Lower lobe of right lung (tissue), 2 donors: ENCODE measurements at places on chromosomes 4 and X.

GRCh38 chr4:34323549-34324320 is 1920.6 kb downstream of the ARAP2 start:
- H3K36me3 ChIP-seq = no peaks in the 10 kb centered on the region
- H3K27ac ChIP-seq = no peak overlapping the region
- no peaks in the 10 kb centered on the region for H3K27me3 ChIP-seq
- no peak for DNase-seq

GRCh38 chr4:14863418-14864364 is 138.6 kb upstream of the CPEB2 start:
- no peak overlapping the region for H3K4me3 ChIP-seq
- no peak for DNase-seq
- peaks cover 14% of the 10 kb centered on the region for H3K4me1 ChIP-seq
- H3K27me3 ChIP-seq = no peaks in the 10 kb centered on the region
- no peaks in the 10 kb centered on the region for H3K36me3 ChIP-seq

DNA sequence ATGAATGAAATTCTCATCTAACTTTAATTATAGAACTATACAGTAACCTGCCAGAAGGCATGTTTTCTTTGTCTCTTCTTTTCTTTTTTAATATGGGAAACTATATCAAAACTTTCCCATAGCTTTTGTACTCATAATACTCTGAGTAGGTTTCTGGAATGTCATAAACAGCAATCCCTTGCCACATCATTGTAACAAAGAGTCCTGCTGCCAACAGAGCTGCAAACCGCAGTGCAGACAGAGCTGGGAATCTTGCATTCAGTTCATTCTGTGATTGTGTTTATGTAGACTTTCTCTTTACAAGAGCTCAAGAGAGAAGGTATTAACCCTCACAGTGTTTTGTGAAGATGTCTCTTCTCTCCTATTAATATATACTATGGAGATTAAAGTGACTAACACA is 304.4 kb upstream of the SLIT2 start:
- H3K27me3 ChIP-seq = no peaks in the 10 kb centered on the region
- H3K27ac ChIP-seq = no peak overlapping the region
- H3K4me1 ChIP-seq = no peaks in the 10 kb centered on the region

DNA sequence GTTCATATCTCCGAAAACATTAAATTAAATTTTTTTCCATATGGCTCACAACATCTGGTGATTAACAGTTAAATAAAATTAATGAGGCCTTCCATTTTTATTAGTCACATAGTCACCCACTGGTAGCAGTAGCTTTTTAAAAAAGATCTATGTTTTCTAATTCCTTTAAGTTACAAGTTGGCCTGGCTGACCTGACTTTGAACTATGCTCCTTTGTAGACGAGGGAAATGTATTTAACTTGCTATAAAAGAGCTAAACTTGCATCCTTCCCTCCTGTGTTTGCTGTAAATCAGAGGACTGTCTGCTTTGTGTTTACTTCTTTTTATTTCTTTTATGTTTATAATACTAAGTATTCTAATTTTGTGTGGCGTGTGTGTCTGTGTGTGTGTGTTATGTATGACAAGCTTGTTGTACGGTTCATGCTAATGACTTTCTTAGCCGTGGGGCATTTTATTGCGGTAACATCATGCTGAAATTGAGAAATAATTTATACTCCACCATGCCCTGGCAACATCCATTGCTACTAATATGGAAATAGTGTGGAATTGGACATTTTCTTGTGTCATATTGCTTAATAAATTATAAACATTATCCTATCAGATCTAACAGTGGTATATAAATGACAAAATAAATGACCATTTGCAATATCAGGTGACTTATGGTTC is 241.7 kb downstream of the SNCA start:
- DNase-seq = no peak
- H3K36me3 ChIP-seq = no peaks in the 10 kb centered on the region
- no peak overlapping the region for H3K27ac ChIP-seq

DNA sequence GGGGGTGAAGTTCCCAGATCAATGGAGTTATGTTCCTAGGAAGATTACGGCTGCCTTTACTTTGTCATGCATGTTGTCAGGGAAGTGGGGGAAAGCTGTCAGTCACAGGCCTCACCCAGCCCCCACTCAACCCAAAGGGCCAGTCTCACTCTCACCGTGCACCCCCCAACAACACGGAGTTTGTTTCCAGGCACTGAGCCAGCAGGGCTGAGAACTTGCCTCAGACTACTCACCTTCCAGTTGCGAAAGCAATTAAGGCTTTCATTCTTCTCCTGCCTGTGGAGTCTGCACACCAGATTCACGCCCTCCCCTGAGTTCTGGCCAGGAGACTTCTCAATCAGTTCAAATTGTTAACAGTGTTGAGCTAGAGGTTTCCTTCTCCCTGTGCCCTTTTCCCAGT is 114.3 kb downstream of the SH3BGRL start:
- H3K36me3 ChIP-seq = no peaks in the 10 kb centered on the region
- no peaks in the 10 kb centered on the region for H3K4me1 ChIP-seq
- no peaks in the 10 kb centered on the region for H3K27me3 ChIP-seq

GRCh38 chr4:52617336-52618020 is 41.6 kb downstream of the USP46 start:
- H3K4me1 ChIP-seq = no peaks in the 10 kb centered on the region
- no peak overlapping the region for H3K27ac ChIP-seq
- no peaks in the 10 kb centered on the region for H3K27me3 ChIP-seq
- no peak for DNase-seq
- H3K4me3 ChIP-seq = no peak overlapping the region

- H3K27me3 ChIP-seq = no peaks in the 10 kb centered on the region
- H3K4me1 ChIP-seq = no peaks in the 10 kb centered on the region
- H3K27ac ChIP-seq = no peak overlapping the region
- DNase-seq = peak; percentile 72
- no peak overlapping the region for H3K4me3 ChIP-seq
- no peaks in the 10 kb centered on the region for H3K36me3 ChIP-seq
Measured at GRCh38 chrX:39705290-39705689, 392.5 kb downstream of the BCOR start.

- no peak for DNase-seq
- no peak overlapping the region for H3K27ac ChIP-seq
- no peaks in the 10 kb centered on the region for H3K36me3 ChIP-seq
- no peak overlapping the region for H3K4me3 ChIP-seq
Measured at GRCh38 chrX:11296051-11296450, 2.8 kb downstream of the AMELX start.

DNA sequence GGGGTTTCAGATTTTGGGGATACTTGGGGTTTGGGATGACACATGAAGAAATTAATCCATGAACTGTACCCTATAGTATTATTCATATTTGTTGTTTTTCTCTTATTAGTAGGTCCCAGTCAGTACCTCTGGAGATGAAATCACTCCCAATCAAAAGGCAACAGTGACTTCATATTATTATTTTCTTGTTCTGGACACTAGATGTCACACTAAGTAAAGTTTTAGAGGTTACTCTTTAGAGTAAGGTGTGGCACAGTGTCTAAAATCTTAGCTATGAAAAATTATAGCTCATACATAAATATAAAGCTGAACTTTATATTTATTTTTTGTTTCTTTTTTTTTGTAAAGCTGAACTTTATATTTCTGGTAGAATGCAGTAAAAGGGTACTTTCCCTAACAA is 35.1 kb downstream of the FAM114A1 start:
- no peak overlapping the region for H3K4me3 ChIP-seq
- peaks cover 48% of the 10 kb centered on the region for H3K36me3 ChIP-seq
- no peak overlapping the region for H3K27ac ChIP-seq
- H3K4me1 ChIP-seq = no peaks in the 10 kb centered on the region

DNA sequence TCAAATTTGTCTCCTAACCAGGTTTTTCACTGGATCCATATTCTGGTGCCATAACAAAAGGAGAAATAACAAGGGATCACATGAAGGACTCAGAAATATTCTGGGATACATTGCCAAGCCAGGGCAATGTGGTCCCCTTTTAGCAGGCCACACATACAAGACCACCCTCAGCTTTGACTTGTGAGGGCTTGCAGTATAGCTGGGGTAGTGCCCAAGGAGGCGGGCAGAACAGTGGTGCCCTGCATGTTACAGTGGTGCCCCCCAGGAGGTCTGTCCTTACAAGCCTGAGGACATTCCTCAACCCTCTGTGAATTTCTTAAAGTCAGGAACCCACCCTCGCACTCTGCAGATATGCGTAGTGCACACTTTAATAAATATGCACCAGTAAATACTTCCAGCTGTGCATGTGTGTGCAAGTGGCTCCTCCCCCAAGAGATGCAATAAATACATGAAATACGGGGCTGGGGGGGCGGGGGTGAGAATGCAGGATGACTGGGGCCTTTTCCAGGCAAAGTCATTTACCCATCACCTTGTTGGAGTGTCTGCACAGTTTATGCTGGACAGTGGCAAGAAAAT is 34.4 kb upstream of the TBL1X start:
- H3K36me3 ChIP-seq = no peaks in the 10 kb centered on the region
- H3K27me3 ChIP-seq = no peaks in the 10 kb centered on the region
- H3K27ac ChIP-seq = no peak overlapping the region
- DNase-seq = no peak
- H3K4me1 ChIP-seq = no peaks in the 10 kb centered on the region
- H3K4me3 ChIP-seq = no peak overlapping the region

- no peaks in the 10 kb centered on the region for H3K27me3 ChIP-seq
- DNase-seq = no peak
- H3K4me1 ChIP-seq = no peaks in the 10 kb centered on the region
- H3K27ac ChIP-seq = no peak overlapping the region
Measured at GRCh38 chr4:80529026-80529425, 193.5 kb downstream of the CFAP299 start.

DNA sequence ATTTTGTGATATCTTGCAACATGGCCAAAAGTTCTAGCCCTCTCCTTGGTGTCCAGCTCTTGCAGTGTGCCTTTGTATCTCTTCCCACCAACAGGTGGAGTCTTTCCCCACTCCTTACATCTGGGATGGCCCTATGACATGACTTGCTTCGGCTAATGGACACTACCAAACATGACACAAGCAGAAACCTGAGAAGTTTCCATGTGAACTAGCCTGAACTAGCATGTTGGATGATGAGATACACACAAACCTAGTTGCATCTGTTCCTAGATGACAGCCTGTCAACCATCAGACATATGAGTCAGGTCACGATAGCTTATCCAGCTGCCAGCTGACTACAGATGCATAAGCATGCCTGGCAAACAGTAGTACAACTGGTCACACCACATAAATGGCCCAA is 207.5 kb upstream of the FTHL17 start:
- H3K4me1 ChIP-seq = no peaks in the 10 kb centered on the region
- H3K36me3 ChIP-seq = no peaks in the 10 kb centered on the region
- no peak overlapping the region for H3K27ac ChIP-seq
- H3K4me3 ChIP-seq = no peak overlapping the region

DNA sequence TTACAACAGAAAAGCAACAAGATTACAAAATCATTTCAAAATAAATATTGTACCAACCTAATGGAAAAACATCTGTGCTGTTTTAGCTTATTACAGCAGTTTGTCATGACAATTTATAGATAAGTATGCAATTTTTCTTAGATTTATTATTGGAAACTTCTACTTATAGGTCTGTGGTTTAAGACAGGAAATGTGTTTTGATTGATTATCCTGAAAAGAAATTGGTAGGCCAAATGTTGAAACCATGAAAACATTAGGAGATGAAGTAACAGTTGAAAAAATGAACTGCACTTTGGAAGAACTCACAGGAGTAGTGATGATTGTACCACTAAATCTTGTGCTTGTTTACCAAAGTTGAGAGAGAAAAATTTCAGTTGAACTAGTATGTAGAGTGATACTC is 162.2 kb upstream of the GIMD1 start:
- H3K4me1 ChIP-seq = no peaks in the 10 kb centered on the region
- no peak for DNase-seq
- H3K27me3 ChIP-seq = no peaks in the 10 kb centered on the region
- H3K4me3 ChIP-seq = no peak overlapping the region
- H3K36me3 ChIP-seq = no peaks in the 10 kb centered on the region

GRCh38 chr4:182969651-182970279 is 52.6 kb upstream of the DCTD start:
- no peaks in the 10 kb centered on the region for H3K4me1 ChIP-seq
- H3K27ac ChIP-seq = no peak overlapping the region
- peaks cover 3% of the 10 kb centered on the region for H3K27me3 ChIP-seq
- H3K36me3 ChIP-seq = no peaks in the 10 kb centered on the region

GRCh38 chrX:13697455-13697854 is 8.5 kb downstream of the RAB9A start:
- H3K27me3 ChIP-seq = no peaks in the 10 kb centered on the region
- peaks cover 48% of the 10 kb centered on the region for H3K4me1 ChIP-seq
- H3K4me3 ChIP-seq = no peak overlapping the region
- DNase-seq = no peak

DNA sequence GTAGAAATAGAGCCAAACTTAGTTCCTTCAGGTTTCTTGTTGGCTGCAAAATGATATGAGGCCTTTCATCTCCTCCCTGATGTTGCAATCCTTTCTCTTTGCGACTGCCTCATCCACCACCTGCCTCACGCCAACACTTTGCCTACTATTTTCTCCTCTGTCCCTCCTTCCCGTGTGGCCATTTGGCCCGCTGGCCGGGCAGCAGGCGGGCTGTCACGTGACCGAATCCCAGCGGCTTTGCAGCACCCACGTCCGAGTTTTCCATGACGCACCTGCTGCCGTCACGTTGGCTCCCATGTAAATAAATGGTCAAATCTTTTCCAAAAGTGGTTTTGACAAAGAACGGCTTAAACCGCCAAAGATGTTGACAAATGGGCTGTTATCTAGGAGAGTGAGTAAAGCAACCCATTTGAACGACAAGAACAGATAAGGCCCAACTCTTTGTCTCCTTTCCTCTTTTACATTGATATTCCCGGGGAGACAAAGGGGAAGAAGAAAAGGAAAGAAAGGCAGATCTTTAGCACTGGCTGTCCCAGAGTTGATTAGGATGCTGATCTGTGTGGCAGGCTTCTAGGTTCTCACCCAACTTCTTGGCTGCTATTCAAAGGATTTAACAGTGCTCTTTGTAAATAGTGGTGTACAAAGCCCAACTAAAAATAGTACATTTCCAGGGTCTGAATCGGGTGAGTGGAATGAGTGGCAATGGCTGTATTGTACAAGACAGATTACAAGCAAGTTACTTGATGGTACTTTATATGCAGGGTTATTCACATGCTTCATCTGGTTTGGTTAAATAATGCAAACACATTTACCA is 174.2 kb upstream of the JADE1 start:
- H3K4me1 ChIP-seq = no peaks in the 10 kb centered on the region
- H3K27me3 ChIP-seq = no peaks in the 10 kb centered on the region
- peak; percentile 85 for DNase-seq

DNA sequence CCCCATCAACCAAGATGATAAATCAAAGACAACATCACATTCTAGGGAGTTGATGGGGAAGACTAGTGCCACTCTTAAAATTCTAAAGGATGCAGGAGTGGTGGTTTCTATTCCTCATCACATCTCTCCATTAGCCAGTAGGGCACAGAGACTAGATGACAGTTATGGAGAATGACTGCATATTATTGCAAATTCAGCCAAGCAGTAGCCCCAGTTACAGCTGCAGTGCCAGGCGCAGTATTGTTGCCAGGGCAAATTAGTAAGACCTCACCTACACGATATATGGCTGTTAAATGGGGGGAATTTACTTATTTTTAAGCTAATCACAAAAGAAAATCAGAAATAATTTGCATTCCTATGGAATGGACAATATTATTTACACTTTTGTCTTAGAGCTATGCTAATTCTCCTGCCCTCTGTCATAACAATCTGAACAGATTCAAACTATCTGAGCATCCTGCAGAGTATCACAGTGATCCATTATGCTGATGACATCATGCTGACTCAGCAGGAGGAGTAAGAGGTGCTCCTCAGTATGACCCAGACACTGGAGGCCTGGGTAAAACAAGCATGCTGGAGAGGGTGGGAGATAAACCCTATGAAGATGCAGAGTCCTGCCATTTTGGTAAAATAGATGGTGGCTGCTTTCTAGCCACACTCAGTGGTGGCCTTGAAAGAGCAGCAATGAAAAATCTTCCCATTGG is 24.7 kb downstream of the ETNPPL start:
- peaks cover 5% of the 10 kb centered on the region for H3K27me3 ChIP-seq
- no peak overlapping the region for H3K4me3 ChIP-seq
- no peak overlapping the region for H3K27ac ChIP-seq
